ENCODE measurements at places on chromosomes 5 and 9. TPM values are rescaled to one million over a fixed set of nuclear protein-coding genes. Genes with fewer than 3 reads are reported as not detected.

The ESM1 gene
- not detected for total RNA-seq

The SPINK6 gene
- not detected for total RNA-seq

The FOXD4 gene
- total RNA-seq: not detected

The BTNL3 gene
- not detected for total RNA-seq

The SH3RF2 gene
- 8.1 TPM for total RNA-seq

The PCDHB15 gene
- 1.3 TPM for total RNA-seq

The TAF11L10 gene
- total RNA-seq: not detected

The ADGRV1 gene
- total RNA-seq: 0.35 TPM

All from renal cortical epithelial cell (primary cell).